ENCODE measurements at places on chromosomes 2 and 18. TPM values are rescaled to one million over a fixed set of nuclear protein-coding genes. Genes with fewer than 3 reads are reported as not detected.

Gene MBD2
- total RNA-seq: 10.8 TPM

Gene TMEM131
- total RNA-seq: 14.1 TPM

Gene GCG
- not detected for total RNA-seq

Gene TMEM169
- total RNA-seq: not detected

Gene MRPL30
- 27.5 TPM for total RNA-seq

Gene L3MBTL4
- total RNA-seq: 45.7 TPM

Gene CFAP65
- total RNA-seq: 0.21 TPM

Gene TLX2
- total RNA-seq: not detected

Gene FBXO41
- 1.7 TPM for total RNA-seq

Gene G6PC2
- not detected for total RNA-seq

Gene ITGA4
- 0.51 TPM for total RNA-seq

Gene REG3G
- total RNA-seq: not detected

Gene GPR55
- not detected for total RNA-seq

Gene GKN1
- not detected for total RNA-seq

Gene LYPD1
- total RNA-seq: not detected

Gene CCDC121
- total RNA-seq: 12.3 TPM

Gene TEX44
- not detected for total RNA-seq

Gene TUBB8B
- total RNA-seq: 0.46 TPM

Gene CPO
- 0.90 TPM for total RNA-seq

Gene MCEE
- total RNA-seq: 40.0 TPM

Gene TRABD2A
- total RNA-seq: 3.0 TPM

Gene ACTG2
- 1,273 TPM for total RNA-seq

Gene CCDC148
- total RNA-seq: 3.0 TPM

Gene EGR4
- not detected for total RNA-seq

Gene PNO1
- total RNA-seq: 14.8 TPM

Gene USP40
- 60.2 TPM for total RNA-seq

Gene LPIN2
- 27.7 TPM for total RNA-seq

Gene CCDC68
- total RNA-seq: 8.6 TPM

Gene ZNF521
- 47.4 TPM for total RNA-seq

Gene CNTNAP5
- not detected for total RNA-seq

Gene XRCC5
- total RNA-seq: 320 TPM

Gene ELOA2
- not detected for total RNA-seq

Gene MRO
- total RNA-seq: not detected

Gene CD8B2
- 0.07 TPM for total RNA-seq

Gene LINC00305
- total RNA-seq: not detected

Gene CABLES1
- 12.6 TPM for total RNA-seq

Gene SLC9A2
- total RNA-seq: under 0.01 TPM

Gene BCL2
- 55.9 TPM for total RNA-seq

Gene CAPN14
- total RNA-seq: under 0.01 TPM

Gene GBX2
- not detected for total RNA-seq

Gene TMEM247
- total RNA-seq: not detected

Gene REEP1
- 9.7 TPM for total RNA-seq

Gene DNPEP
- 93.7 TPM for total RNA-seq

Gene GPD2
- 41.6 TPM for total RNA-seq

Data from uterus (tissue), 4 donors.